Fibroblast of lung (primary cell): ENCODE measurements at places on chromosomes 16 and 17.

DNA sequence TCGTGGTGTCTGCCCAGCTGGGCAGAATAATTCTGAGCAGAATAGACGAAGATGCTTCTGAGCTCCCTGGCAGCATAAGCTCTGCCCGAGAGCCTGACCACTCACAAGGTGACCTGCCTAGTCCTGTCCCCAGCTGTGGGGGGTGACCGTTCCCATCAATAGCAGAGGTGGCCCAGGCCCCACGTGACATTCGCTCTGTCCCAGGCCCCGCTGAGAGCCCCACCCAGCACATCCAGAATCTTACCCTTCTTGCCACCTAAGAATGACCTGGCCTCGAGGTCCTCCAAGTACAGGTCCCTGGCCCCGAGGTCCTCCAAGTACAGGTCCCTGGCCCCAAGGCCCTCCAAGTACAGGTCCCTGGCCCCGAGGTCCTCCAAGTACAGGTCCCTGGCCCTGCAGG is 695 bp upstream of the TMEM204 start:
- DNase-seq: no peak

- peak; percentile 92 for DNase-seq
These were observed 44.2 kb upstream of the CLEC18A start for GRCh38 chr16:69906838-69907401.

DNA sequence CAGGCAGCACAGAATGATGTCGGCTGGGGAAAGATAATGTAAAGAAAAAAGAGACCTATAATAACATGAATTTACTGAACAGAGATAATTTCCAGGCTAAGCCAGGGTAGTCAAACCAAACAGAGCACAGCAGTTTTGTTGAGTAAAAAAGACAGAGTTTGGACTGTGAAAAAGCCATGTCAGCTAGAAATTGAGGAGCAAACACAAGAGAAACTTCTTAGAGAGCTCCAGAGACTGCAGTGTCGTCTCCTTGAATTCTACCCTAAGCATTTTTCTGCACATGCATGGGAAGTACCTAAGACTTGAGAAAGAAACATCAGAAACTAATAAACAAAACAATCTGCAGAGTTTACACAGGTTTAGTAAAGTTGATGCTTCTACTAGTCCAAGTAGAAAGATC is 1098.8 kb upstream of the CDH8 start:
- no peak for DNase-seq

- no peak for DNase-seq
These were observed 8.9 kb downstream of the MYO15B start for GRCh38 chr17:75596320-75597087.

DNA sequence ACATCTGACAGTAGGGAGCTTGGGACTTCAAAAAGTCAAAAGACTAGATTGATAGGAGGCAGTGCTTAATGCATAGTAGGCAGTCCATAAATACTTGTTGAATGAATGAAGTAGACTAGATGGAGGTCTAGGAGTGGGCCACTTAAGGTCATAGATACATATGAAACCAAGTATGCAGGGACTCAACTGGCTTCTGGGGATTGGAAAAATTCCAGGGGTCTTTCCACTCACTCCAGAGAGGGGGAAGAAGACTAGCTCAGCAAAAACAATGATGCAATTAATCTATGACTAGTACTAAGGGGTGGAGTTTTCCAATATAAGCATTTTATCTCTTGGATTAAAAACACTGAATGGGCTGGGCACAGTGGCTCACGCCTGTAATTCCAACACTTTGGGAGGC is 298.3 kb upstream of the XYLT1 start:
- no peak for DNase-seq
